KBM-7 (cell line): ENCODE measurements at places on chromosomes 3 and 15.
A peak's percentile ranks its signal among the peaks of the same experiment; 100 is the strongest.

- no peak for DNase-seq
Measured at GRCh38 chr3:183924543-183924942, 39.9 kb upstream of the PARL start.

DNA sequence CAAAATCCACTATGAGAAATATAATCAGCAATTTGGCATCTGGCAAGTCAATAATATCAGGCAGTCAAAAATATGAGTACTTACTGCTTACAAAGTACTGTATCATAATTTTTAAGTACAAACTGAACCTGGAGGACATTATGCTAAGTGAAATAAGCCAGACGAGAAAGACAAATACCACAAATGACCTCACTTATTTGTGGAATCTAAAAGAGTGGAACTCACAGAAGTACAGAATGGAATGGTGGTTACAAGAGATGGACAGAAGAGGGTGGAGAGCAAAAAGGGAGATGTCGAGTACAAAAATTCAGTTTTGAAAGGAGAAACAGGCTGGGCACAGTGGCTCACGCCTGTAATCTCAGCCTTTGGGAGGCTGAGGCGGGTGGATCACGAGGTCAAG, 12.4 kb downstream of the PCYT1A start:
- no peak for DNase-seq

GRCh38 chr3:52923963-52924362, 26.6 kb upstream of the STIMATE start:
- DNase-seq: no peak

GRCh38 chr3:87855211-87855610, 203.6 kb downstream of the CGGBP1 start:
- DNase-seq: no peak

DNA sequence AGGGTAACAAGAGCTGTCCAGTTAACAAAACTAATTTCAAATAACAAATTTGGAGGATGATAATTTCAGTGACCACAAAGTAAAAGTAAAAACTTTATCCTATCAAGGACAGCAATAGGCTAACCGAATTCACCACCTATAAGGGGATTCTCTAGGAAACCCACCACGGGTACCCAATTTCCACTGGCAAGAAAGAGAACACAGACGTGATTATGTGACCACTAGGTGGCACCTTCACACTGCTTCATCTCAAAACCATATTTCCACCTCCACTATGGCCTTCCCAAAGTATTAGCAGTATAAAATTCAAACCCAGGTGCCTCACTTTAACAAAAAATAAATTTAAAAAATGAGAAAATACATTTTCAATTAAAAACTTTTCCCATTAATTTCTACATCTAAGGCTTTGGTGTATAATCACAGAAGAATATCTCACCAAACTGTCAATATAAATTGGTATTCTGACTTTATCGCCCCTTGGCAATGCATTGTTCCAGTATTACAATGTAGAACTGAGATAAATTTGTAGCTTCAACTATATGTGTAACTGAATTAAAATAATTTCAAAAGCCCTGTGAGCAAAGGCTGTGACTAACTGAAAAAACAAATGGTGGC, 96.5 kb downstream of the FSIP1 start:
- peak; percentile 71 for DNase-seq

DNA sequence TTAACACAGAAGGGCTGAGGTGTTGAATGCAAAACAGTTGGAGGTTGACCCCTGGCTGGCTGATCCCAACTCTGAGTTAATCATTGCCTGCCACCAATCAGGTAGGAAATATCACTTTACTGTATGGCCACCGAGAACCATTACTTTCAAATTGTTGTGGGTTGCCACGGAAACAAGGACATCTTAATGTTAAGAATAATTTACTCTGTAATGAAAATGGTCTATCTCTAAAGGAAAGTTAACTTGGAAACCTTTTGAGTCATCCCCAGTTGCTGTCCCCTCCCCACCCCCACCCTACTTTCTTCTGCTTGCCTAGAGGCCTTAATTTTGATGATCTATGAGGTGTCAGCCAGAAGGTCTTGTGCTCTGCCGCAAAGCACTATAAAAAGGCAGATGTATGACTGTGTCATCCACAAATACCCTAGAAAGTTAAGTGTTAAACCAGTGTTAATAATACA, 78.7 kb upstream of the SNRK start:
- no peak for DNase-seq

DNA sequence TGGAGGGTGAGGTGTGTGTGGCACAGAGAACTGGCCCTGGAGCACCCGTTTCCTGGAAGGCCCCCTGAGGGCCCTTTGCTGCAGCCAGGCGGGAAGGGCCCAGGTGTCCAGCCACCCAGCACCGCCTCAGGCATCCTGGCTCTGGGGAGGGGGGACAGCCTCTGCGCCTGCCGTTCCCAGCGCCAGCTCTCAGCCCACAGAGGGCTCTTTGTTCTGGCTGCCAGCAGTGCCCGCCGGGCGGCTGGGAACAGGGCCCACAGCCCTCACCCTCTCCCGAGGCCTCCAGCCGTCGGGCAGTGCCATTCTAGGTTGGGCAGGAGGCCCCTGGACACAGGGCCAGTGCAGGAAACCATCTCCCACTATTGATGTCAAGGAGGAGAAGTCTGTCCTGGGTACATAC, 8.3 kb downstream of the SLC38A3 start:
- no peak for DNase-seq

DNA sequence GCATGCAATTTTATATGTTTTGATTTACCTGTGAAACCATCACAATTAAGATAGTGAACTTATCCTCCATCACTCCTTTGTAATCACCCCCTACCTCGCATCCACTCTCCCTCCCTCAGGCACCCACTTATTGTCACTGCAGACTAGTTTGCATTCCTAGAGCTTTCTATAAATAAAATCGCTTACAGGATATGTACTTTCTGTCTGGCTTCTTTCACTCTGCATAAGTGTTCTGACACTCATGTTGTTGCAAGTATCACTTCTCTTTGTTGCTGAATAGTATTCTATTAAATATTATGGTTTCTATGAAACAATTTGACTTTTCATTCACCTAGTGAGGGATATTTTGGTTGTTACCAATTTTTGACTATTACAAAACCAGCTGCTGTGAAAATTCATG, 139.3 kb downstream of the RSRC1 start:
- no peak for DNase-seq

- DNase-seq: no peak
Measured at GRCh38 chr3:57986261-57986660, 22.0 kb upstream of the FLNB start.

DNA sequence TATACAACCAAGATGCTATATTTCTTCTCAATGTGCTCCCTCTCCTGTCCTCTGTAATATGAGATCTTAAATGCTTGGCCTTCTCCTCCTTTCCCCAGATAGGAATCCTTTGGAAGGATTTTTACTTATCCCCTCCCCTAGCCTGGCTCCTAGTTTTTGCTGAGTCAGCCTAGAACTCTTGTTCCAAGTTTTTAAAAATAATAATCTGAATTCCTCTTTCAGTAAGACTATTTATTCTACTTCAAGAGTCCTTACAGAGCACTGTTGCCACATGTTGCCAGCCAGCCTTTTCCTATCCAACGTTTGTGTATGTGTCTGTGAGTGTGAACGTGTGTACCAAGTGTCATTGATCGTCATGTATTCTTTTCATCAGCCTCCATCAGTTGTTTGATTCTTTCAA, 11.0 kb upstream of the KCNMB2 start:
- DNase-seq: no peak

- no peak for DNase-seq
Measured at GRCh38 chr3:30456264-30456663, 150.1 kb upstream of the TGFBR2 start.

DNA sequence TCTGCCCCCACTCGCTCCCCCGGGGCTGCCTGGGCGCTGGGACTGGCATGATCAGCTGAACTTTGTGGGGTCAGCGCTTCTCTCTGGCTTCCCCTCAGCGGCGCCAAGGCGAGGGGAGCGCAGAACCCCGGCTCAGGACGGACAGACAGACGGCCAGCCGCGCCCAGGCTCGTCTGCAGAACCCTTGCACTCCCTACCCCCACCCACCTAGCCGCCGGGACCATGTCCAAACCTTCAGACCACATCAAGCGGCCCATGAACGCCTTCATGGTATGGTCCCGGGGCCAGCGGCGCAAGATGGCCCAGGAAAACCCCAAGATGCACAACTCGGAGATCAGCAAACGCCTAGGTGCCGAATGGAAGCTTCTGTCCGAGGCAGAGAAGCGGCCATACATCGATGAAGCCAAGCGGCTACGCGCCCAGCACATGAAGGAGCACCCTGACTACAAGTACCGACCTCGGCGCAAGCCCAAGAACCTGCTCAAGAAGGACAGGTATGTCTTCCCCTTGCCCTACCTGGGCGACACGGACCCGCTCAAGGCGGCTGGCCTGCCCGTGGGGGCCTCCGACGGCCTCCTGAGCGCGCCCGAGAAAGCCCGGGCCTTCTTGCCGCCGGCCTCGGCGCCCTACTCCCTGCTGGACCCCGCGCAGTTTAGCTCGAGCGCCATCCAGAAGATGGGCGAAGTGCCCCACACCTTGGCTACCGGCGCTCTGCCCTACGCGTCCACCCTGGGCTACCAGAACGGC, 621 bp downstream of the SOX14 start:
- DNase-seq: no peak

DNA sequence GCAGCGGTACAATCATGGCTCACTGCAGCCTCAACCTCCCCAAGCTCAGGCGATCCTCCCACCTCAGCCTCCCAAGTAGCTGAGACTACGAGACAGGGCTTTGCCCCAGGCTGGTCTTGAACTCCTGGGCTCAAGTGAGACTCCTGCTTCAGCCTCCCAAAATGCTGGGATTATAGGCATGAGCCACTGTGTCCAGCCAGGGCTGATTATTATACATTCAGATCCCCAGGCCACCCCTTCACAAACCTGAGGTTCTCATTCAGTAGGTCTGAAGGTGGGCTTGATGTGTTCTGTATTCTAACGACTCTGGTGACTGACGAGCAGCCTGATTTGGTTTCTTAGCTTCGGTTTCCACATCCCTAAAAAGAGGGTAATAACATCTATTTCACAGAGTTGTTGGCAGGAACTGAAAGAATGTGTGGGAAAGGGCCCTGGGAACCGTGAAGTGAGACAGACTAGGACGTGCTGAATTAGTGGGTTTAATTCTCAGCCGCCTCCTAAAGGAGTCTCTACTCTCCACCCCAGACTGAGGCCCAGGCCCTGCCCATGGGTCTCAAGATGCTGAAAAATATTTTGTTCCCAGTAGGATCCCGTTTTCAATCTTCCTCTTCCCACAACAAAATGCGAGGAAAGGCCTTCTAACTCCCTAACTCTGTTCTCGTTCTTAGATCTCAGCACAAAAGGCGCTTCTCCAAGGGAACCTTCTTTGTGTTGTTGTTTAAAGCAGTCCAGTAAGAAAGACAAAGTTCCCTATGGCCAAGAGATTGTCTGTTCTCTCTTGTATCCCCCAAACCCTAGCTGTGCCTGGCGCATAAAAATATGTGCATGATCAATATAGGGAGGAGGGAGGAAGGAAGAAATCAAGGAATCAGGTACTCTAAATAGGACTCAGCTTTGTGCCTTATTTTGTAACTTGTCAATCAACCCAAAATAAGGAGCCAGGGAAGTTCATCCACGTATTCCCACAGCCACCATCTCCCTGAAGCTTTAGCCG, 210.0 kb upstream of the TOPAZ1 start:
- DNase-seq: no peak

GRCh38 chr3:178010306-178010705, 525.9 kb upstream of the KCNMB2 start:
- DNase-seq: no peak

GRCh38 chr15:26128611-26129140, 265.5 kb upstream of the ATP10A start:
- DNase-seq: no peak

GRCh38 chr15:58931987-58932588, 1.4 kb downstream of the SLTM start:
- DNase-seq: peak; percentile 55

GRCh38 chr3:901953-902778, 190.7 kb upstream of the CNTN6 start:
- peak; percentile 46 for DNase-seq

DNA sequence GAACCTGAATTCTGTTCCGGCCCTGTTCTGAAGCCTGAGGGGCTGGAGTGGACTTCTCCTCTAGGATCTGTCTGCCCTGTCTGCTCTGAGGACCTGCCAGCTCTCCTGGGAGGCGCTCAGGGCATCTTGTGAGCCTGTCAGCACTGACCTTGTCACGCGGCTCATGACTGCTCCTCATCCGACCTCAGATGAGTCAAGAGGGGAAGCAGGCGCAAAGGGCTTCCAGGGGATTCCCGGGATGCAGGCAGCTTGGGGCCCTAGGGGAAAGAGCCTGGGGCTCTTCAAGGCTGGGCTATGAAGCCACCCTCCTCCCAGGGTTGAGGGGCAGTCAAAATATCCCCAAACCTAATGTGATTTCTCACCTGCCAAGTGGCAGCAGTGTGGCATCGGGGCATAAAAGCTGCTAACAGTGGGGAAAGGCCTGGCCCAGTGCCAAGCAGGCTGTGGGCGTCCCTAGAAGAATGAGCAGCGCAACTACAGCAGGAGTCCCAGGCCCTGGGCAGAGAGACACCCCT, 27.6 kb upstream of the ANKDD1A start:
- peak; percentile 49 for DNase-seq

GRCh38 chr15:42123546-42123945, 29.2 kb upstream of the PLA2G4D start:
- no peak for DNase-seq

GRCh38 chr3:63849175-63849574, 14.4 kb downstream of the THOC7 start:
- no peak for DNase-seq

- no peak for DNase-seq
Measured at GRCh38 chr3:9553021-9553947, at the start of gene LHFPL4. Gene LHFPL4, minus strand, starts transcription at chr3:9553822. Its CDS starts 1,143 bp downstream, at chr3:9552679.

DNA sequence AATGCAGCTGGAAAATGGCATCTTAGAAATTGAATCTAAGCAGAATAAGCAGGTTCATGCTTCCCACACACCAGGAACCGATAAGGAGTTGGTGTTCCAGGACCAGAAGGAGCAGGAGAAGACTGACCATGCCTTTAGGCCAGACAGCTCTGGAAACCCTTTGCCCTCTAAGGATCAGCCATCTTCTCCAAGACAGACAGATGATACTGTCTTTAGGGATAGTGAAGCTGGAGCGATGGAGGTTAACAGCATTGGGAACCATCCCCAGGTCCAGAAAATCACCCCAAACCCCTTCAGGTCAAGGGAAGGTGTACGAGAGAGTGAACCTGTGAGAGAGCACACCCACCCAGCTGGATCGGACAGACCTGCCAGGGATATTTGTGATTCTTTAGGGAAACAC, 49.2 kb downstream of the CDAN1 start:
- no peak for DNase-seq

- no peak for DNase-seq
Measured at GRCh38 chr3:140129768-140130284, 194.8 kb downstream of the CLSTN2 start.

GRCh38 chr3:166471074-166471767, 634.0 kb upstream of the BCHE start:
- DNase-seq: no peak
